Urothelium cell line (cell line): ENCODE measurements at places on chromosomes 5 and 9.

DNA sequence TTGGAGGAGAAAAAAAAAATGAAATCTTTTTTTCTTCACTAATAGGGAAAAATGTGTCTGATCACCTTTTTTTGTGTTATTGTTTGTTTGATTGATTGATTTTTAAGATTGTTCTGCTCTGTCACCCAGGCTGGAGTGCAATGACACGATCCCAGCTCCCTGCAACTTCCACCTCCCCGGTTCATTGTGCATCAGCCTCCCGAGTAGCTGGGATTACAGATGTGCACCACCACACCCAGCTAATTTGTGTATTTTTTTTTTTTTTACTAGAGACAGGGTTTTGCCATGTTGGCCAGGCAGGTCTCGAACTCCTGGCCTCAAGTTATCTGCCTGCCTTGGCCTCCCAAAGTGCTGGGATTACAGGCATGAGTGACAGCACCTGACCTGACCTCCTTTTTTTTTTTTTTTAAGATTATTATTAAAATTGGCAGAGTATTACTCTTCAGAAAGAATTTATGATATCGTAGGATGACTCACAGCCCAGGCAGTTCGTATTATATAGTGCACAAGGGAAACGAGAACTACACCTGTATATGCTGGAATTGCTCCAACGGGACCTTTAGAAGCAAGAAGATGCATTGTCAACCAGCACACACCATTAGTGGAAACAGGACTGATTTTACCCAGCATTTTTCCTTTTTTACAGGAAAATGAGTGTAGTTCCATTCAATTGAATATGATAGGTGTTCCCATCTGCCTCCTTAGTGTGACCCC, 27.7 kb downstream of the FUBP3 start:
- no peak for DNase-seq

- DNase-seq, result no peak
Observed at GRCh38 chr5:143017992-143018391, 247.8 kb downstream of the ARHGAP26 start.

DNA sequence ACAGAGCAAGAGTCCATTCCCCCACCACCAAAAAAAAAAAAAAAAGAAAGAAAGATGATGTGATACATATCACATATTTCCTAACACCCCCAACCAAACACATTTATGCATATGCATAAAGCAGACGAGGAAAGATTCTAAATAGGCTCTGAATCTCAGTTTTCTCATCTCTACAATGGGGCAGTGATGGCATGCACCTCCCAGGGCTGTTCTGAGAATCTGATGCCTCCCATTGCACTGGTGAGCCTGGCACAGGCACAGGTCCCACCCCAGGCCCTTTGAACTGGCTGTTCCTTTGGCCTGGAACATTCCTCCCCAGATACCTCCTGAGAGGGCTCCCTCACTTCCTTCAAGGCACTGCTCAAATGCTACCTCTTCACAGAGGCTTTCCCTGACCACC, 116.5 kb downstream of the C9orf50 start:
- DNase-seq, result no peak

- DNase-seq, result no peak
Observed at GRCh38 chr5:158120760-158121159, 261.8 kb upstream of the CLINT1 start.

GRCh38 chr9:26949637-26950069, 2.6 kb upstream of the PLAA start:
- no peak for DNase-seq
